ENCODE measurements at places on chromosomes 5 and 9.

- no peak for DNase-seq
Measured at GRCh38 chr5:107668154-107669095, 2.3 kb downstream of the EFNA5 start.

- DNase-seq: no peak
Measured at GRCh38 chr5:131979816-131980215, 31.6 kb downstream of the ACSL6 start.

GRCh38 chr5:104706600-104706999 is 1144.0 kb upstream of the NUDT12 start:
- DNase-seq: no peak

DNA sequence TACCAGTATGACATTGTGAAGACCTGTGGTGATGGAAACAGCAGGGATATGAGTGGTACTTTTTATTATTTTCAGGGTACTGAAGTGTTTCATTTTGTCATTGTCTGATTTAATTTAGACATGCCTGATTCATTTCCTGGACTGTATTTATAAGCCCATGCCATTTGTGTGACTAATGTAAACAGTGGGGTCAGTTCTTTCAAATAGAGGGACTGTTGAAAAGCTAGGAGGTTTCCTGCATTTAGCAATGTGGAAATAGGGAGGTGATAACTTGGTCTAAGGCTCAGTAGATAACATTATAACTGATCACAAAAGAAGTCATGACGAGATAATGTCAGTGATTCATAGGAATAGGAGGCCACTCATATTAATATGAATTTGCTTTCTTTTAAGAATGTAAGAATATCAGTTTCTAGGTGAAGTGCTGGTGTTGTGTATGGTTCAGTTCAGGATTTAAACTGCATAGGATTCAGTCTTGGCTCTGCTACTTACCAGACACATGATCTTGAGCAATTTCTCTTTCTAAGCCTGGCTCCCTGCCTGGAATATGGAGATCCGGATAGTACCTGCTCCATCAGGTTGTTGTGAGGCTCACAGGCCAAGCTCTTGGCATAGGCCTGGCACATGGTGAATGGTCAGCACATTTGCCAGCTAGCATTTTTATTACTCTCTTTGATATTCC is 7.5 kb downstream of the RASGRF2 start:
- DNase-seq: no peak

- no peak for DNase-seq
Measured at GRCh38 chr5:127885176-127885575, 182.0 kb downstream of the CCDC192 start.

DNA sequence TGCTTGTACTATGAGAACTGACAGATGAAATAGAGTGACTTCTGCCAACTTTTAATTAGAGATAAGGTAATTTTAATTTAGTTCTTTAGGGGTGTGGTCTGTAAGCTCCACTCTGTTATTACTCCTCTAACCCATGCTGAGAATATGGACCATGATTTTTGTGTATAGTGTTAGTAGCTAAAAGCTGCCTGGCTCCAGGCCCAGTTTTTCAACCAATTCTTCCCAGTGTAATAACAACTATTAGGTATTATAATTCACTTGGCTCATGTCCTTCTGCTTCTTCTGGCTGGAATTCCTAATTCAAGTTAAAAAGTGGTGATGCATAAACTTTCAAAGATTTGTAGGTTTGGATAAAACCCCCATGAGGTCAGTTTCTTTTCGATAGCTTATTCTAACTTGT is 216.3 kb downstream of the ISL1 start:
- no peak for DNase-seq

- no peak for DNase-seq
Measured at GRCh38 chr5:59193616-59194319, 610.9 kb downstream of the RAB3C start.

DNA sequence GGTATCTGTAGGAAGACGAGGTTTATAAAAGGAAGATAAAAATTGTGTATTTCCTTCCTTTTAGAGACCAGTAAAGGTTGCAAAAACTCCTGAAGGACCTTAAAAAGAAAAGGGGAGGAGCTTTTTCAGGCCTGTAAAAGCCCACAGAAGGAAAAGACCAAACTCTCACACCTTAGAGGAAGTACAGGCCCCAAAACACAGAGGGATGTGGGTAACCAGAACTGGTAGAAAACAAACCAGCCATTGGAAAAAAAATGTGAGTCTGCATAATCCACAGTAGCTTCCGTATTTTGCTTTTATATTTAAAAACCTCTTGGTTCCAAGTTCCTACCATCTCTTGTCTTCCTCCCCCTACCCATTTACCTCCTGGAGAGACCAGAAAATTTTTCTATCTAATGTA is 8.5 kb downstream of the GIN1 start:
- no peak for DNase-seq

DNA sequence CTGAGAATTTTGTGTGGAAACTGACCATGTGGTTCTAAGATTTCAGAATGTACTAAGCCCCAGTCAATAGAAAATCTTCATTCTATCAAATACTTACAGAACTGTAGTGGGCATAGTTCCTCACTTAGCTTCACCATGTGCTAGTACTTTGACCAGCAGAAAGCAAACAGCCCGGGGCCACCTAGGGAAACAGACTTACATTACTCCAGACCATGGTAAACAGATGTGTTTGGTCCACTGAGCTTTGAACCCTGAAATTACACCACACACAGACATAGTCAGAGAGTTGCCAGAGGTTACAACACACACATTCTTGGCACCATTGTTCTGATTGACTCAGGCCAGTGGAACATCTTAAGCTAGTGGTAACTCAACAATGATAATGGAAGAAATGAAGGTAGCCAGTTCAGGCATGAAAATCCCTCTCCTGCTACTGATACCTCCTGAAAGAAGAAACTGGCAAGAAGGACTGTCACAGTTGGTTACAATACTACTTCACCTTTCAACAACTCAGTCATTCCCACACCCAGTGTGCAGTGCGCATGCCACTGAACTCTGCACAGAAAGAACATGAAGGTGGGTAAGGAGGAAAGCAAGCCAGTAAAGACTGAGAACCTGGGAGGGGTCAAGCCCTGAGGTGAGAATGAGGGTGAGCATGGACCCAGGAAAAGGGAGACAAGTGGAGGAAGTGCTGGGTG is 18.7 kb upstream of the LECT2 start:
- DNase-seq: no peak

- no peak for DNase-seq
Measured at GRCh38 chr9:6356904-6357303, 28.7 kb downstream of the TPD52L3 start.

DNA sequence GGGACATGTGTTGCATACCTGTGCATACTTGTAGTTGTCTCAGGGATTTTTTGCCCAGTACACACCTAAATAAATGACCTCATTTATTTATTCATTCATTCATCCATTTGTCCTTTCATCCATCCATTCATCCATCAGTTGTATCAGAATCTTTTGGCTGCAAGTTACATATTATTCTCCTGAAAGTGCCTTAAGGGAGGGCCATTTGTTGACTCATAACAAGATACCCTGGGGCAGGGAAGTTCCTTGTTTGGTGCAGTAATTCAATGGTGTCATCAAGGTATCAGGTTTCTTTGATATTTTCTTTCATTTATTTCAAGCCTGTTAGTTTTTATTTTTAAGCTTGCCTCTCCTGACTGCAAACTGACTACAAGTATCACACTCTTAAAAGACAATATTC is 597.9 kb upstream of the TLE4 start:
- DNase-seq: no peak

- DNase-seq: no peak
Measured at GRCh38 chr5:68254810-68255209, 39.3 kb downstream of the PIK3R1 start.

GRCh38 chr5:6187501-6187900 is 190.8 kb downstream of the MED10 start:
- no peak for DNase-seq

- DNase-seq: no peak
Measured at GRCh38 chr5:42270771-42271170, 152.5 kb upstream of the GHR start.

DNA sequence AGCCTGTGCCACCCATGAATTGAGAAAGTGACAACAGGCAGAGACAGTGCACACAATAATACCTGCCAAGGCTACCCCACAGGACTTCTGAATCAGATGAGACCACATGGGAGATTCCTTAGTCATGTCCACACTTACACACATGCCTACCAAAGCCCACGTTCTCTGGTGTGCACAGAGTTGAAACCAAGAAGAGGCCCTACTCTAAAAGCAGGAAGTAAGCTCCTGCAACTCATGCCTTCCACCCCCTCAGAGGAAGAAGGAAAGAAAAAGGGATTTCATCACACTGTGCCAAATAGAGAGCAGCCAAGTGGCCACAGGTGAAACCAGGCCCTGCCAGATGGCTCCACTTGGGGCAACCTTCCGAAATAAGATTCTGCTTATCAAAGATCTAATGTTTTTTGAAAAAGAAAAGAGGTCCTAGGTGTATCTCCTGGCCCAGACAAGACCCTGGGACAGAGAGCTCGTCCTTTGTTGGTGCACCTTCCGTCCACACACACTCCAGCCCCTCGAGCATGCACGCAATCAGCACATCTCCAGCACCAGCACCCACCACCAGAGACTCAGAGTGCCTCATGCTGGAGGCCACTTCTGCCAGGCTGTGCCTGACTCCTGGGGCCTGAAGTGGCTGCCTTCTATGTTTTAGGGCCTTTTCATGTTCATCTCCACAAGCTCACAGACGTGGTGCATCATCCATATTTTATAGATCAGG is 114.6 kb upstream of the SPOCK1 start:
- no peak for DNase-seq

- DNase-seq: no peak
Measured at GRCh38 chr9:18699764-18700163, 225.8 kb downstream of the ADAMTSL1 start.

GRCh38 chr9:136799079-136799853 is 3.1 kb downstream of the CCDC183 start:
- no peak for DNase-seq

DNA sequence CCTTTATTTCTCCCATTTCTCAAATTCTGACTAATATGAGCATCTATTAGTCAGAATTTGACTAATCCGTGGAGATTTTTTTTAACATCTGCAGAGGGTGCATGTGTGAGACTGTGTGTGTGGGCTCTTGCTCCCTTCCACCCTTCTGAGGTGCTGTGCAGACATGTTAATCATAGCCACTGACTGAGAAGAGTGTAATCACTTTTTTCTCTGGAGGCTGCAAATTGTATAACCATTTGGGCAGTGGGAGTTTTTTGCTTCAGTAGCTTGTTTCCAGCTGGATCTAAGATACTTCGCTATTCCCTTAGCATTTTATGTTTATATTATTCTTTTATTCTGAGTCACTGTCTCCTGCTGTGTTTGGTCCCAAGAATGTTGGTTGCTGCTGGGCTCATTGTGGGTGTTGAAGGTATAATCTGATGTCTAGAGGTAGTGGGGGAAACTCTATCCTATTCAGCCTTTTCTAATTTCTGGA is 66.2 kb downstream of the ARHGEF28 start:
- no peak for DNase-seq

- DNase-seq: no peak
Measured at GRCh38 chr5:89282554-89283510, 399.8 kb upstream of the MEF2C start.

DNA sequence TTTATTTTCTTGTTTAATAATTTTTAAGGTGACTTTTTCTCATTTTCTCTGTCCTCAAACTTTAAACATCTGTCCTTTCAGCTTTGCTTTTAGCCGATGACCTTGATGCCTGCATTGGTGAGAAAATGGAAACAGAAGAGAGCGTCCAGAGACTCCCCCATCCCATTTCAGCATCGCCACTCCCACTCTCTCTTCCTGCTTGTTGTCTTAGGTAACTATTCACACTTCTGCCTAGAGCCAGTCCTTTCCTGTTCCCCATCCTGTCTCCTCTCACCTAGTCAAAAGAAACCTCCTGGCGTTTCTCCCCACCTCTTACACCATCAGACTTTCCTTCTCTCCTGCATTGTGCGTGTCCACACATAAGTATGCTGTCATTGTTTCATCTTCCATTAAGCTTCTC is 124.6 kb downstream of the MAST4 start:
- DNase-seq: no peak

GRCh38 chr5:43941806-43942205 is 338.8 kb downstream of the NNT start:
- no peak for DNase-seq

DNA sequence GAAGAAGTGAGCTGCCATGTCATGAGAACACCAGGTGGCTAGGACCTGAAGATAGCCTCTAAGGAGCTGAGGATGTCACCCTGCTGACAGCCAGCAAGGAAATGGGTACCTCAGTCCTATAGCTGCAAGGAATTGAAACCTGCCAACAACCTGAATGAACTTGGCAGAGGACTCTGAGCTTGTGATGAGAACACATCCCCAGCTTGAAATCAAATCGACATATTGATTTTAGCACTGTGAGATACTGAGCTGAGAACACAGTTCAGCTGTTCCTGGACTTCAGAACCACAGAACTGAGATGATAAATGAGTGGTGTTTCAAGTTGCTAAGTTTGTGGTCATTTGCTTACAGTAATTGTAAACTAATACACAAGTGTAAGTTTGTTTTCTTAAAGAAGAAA is 5.5 kb upstream of the RASEF start:
- DNase-seq: no peak

- no peak for DNase-seq
Measured at GRCh38 chr9:7454624-7455023, 345.0 kb downstream of the DMAC1 start.

DNA sequence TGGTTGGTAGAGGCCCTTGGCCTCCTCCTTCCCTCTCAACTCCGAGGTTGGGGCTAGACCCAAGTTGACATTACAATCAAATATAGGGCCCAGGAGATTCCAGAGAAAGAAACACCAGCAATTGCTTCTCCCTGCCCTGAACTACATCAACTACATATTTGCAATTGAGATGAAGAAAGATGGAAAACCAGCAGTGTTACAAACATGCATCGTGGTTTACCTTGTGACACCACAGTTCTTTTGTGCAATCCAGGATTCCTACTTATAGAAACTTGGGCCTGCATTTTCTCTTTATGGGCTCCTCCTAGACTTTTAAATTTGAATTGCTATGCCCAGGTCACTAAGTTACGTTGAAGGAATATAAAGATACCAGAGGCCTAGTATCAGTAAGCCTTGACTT is 126.7 kb downstream of the DCP2 start:
- no peak for DNase-seq

- DNase-seq: no peak
Measured at GRCh38 chr5:142507531-142508372, 178.1 kb downstream of the FGF1 start.

DNA sequence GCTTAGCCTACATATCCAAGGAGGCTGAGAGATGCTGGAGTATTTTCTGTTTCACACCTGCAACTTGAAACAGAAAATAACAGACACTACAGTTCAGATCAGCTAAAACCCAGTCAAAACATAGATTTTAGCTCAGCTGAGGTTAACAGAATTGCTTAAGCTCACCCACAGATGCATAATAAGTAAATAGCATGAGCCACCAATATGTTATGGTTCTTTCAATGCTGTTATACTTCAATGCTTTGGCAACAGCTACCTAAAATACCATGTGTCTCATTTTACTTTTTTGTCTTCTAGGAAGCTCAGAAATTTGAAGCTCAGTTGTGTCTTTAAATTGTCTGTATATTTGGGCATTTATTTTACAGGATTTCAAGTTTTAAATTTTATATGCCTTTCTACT is 35.8 kb upstream of the OR13F1 start:
- DNase-seq: no peak

- no peak for DNase-seq
Measured at GRCh38 chr9:126692759-126693427, 79.2 kb downstream of the LMX1B start.
